Psoas muscle (tissue), 8 donors: ENCODE measurements at places on chromosomes 2 and 18. TPM values are rescaled to one million over a fixed set of nuclear protein-coding genes. Genes with fewer than 3 reads are reported as not detected.

The RAD51AP2 gene
- not detected for total RNA-seq

GRCh38 chr2:37549598-37549997 is 121.8 kb downstream of the CDC42EP3 start:
- no peaks in the 10 kb centered on the region for H3K27me3 ChIP-seq
- H3K27ac ChIP-seq = no peak overlapping the region
- H3K36me3 ChIP-seq = no peaks in the 10 kb centered on the region
- no peak overlapping the region for H3K4me3 ChIP-seq
- no peaks in the 10 kb centered on the region for H3K4me1 ChIP-seq

DNA sequence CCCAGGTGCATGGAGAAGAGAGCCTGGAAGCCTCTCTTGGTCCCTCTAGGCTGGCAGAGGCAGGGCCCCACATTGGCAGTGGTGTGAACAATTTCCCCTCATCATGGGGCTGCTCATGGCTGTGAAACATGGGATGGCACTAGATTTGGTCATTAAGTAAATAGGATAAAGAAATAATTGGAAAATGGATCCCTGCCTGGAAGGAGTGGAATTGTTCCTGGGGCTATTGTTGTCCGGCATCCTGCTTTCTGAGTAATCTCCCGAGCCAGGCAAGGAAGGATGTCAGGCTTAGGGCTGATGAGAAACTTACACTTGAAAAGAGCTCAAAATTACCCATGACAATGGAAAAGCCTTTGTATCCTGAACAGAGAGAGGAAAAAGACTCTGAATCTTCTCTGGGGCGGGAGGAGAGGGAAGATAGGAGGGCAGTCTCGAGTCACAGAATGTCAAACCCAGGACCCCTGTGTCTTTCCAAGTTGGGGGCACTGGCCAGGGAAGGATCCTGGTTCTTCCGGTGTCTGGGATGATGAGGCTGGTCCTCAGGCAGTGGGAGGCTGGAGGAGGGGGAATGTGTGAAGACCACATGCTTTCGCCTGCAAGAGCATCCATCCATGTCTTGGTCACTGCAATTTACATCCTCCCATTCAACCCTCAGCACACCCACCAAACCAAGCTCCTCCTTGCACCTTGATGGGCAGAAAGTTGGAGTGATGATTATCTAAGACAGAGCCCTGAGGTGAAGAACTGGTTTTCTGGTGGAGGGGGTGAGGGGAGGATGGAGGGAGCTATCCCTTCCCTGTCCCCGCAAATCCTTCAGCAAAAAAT is 27.1 kb upstream of the STEAP3 start:
- no peaks in the 10 kb centered on the region for H3K36me3 ChIP-seq
- H3K27me3 ChIP-seq = peaks cover 2% of the 10 kb centered on the region
- DNase-seq = no peak
- H3K4me3 ChIP-seq = no peak overlapping the region
- no peaks in the 10 kb centered on the region for H3K4me1 ChIP-seq

The SLC4A5 gene
- total RNA-seq = 1.8 TPM

DNA sequence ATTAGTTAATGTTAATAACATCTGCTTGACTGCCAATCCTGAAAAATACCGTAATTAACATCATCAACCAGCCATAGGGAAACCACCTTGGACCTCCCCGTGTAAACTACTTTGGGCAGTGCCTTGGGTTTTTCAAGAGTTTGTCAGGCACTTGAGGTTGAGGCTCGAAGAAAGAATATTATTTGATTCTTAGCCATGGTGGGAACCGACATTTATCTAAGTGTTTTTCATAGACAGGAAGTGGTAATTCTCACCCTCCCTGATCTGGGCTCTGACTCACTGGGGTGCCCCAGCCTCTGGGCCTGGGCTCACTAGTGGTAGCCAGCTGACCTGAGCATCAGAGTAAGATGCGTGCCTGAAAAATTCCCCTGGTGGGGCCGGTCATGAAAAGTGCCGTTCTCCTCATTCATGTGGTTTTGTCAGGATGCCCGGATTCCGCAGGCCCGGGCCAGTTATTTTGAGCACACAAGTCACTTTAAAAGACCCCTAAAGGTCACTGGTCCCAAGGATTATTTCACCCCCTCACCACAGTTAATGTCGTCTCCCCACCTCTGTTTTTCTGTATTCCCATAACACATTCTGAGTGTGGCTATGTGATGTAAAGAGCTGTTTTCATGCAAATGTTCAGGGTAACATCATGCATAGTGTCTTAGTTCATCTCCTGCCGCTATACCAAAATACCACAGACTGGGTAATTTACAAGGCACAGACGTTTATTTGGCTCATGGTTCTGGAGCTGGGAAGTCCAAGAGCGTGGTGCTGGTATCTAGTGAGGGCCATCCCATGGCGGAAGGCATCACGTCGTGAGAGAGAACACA is 21.6 kb upstream of the SPATA3 start:
- no peak overlapping the region for H3K4me3 ChIP-seq
- no peaks in the 10 kb centered on the region for H3K36me3 ChIP-seq
- H3K4me1 ChIP-seq = no peaks in the 10 kb centered on the region
- H3K27ac ChIP-seq = no peak overlapping the region
- DNase-seq = no peak

The ANO7 gene
- 1.8 TPM for total RNA-seq

The HNRNPLL gene
- 21.3 TPM for total RNA-seq

The METTL21A gene
- total RNA-seq = 7.8 TPM

DNA sequence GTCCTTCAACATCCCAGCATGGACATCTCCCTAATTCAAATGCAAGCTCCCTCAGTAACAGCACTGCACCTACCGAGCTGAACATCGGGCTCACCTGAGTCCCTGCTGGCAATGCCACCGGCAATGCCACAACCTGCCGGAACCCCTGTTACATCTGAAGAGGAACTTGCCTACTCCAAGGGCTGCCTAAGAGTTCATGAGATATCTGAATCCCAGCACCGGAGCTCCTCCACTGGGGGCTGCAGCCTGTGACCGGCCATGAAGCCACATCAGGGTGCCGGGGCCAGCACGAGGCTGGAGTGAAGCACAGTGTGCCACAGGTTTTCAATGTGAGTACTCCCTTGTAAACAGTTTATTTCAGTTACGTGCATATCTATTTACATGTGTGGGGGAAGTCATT is 152.9 kb downstream of the EIPR1 start:
- H3K27ac ChIP-seq = no peak overlapping the region
- no peaks in the 10 kb centered on the region for H3K36me3 ChIP-seq
- DNase-seq = no peak
- H3K27me3 ChIP-seq = no peaks in the 10 kb centered on the region
- H3K4me3 ChIP-seq = no peak overlapping the region

The HNMT gene
- total RNA-seq = 5.4 TPM

GRCh38 chr18:69617888-69618287 is 217.2 kb downstream of the DOK6 start:
- DNase-seq = no peak
- H3K27ac ChIP-seq = no peak overlapping the region
- no peaks in the 10 kb centered on the region for H3K36me3 ChIP-seq
- H3K4me1 ChIP-seq = no peaks in the 10 kb centered on the region
- no peaks in the 10 kb centered on the region for H3K27me3 ChIP-seq

DNA sequence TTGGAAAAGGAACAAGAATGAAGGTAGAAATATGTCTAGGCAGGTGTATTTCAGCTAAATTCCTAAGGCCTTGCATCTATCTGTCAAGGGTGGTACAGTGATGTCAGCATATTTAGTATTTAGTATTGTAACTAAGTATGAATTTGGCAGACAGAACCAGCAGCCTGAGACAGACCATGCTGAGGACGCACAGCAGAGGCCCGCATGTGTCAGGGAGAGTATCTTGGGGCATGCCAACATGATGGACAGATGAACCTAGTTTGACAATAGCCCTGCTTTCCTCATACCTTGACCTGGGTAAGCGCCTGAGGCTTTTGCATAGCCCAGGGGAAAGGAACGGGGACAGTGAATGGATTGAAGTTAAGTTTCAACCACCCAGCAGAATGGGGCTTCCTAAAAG is 33.8 kb upstream of the OSR1 start:
- H3K27me3 ChIP-seq = no peaks in the 10 kb centered on the region
- no peaks in the 10 kb centered on the region for H3K36me3 ChIP-seq
- DNase-seq = no peak
- H3K27ac ChIP-seq = no peak overlapping the region
- H3K4me1 ChIP-seq = no peaks in the 10 kb centered on the region

The ABCA12 gene
- total RNA-seq = not detected

DNA sequence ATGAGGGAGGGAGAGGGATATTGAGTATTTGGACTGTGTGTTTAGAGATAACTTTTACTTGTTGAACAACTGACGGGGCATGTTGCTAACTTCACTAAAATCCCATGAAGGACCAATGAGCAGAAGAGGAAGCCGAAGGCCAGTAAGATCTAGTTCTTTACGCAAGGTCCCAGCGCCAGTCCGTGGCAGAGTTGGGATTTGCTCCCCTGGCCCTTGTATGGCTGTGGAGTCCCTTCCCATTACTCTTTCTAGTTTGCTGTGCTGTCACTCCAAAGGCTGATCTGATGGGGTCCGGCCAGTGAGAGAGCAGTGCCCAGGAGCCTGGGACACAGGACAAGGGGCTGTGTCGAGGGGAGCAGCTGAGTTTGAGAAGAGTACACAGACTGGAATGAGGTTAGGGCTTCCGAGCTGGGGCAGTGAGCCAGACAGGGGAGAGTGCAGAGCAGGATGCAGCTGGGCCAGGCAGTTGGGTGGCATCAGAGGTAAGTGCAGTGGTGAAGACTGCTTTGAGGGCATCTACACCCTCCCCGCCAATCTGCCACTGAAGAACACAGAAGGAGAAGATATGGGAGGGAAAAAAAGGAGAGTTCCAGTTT is 692.9 kb upstream of the HS6ST1 start:
- H3K4me3 ChIP-seq = no peak overlapping the region
- no peak overlapping the region for H3K27ac ChIP-seq
- DNase-seq = no peak

- H3K27me3 ChIP-seq = no peaks in the 10 kb centered on the region
- H3K4me3 ChIP-seq = no peak overlapping the region
- no peak for DNase-seq
- no peaks in the 10 kb centered on the region for H3K4me1 ChIP-seq
Observed at GRCh38 chr2:62340994-62341484, 145.1 kb downstream of the B3GNT2 start.

DNA sequence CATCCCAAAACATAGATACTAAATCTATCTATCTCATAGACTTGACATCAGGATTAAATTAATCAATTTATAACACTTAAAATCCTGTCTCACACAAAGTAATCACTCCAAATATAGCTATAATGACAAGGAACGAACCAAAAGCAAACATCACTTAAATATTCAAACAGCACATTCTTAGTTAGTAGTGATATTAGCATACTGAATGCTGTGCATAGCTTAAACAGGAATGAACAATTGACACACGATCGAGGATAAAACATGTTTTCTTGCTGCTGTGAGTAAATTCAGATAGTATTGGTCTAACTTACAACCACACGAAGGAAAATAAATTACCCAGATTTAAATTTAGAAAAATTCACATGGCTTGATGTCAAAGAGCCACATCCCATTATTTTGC is 58.9 kb upstream of the SNTG2 start:
- no peak for DNase-seq
- no peak overlapping the region for H3K4me3 ChIP-seq
- H3K36me3 ChIP-seq = no peaks in the 10 kb centered on the region
- H3K27ac ChIP-seq = no peak overlapping the region

- H3K27me3 ChIP-seq = no peaks in the 10 kb centered on the region
- no peaks in the 10 kb centered on the region for H3K4me1 ChIP-seq
- no peak overlapping the region for H3K4me3 ChIP-seq
- H3K36me3 ChIP-seq = no peaks in the 10 kb centered on the region
- H3K27ac ChIP-seq = no peak overlapping the region
- no peak for DNase-seq
Observed at GRCh38 chr18:54872681-54873080, 44.4 kb downstream of the RAB27B start.

DNA sequence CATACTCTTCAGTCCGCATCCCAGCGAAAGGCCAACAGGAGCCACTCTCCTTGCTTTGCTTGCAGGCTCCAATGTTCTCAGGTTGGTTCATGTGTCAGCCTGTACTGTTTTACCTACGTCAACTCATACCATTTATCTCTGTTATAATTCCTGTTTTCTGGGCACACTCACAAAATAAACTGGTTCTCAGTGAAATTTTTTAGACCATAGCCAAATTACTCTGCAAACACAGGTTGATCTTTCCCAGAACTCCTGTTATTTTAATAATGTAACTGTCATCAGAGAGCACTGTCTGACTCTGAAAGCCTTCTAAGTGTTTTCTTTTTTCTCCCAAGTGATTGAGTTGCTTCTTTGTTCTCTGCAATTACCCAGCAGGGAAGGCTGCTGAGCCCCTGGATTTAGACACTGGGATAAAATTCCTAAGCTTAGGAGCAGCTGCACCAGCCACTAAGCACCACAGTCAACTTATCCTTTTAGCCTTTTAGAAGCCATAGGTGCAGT is 111.6 kb upstream of the PIEZO2 start:
- no peak overlapping the region for H3K4me3 ChIP-seq
- H3K36me3 ChIP-seq = no peaks in the 10 kb centered on the region
- no peaks in the 10 kb centered on the region for H3K27me3 ChIP-seq
- no peak for DNase-seq

The LONRF2 gene
- total RNA-seq = 11.5 TPM

- no peaks in the 10 kb centered on the region for H3K36me3 ChIP-seq
- H3K4me3 ChIP-seq = no peak overlapping the region
- peak overlapping the region; percentile 14 for H3K27ac ChIP-seq
Observed at GRCh38 chr2:101081375-101081907, 69.7 kb downstream of the TBC1D8 start.

- no peaks in the 10 kb centered on the region for H3K27me3 ChIP-seq
- DNase-seq = no peak
- no peak overlapping the region for H3K27ac ChIP-seq
- no peaks in the 10 kb centered on the region for H3K36me3 ChIP-seq
Observed at GRCh38 chr2:189899101-189899500, 114.9 kb downstream of the PMS1 start.

- H3K27me3 ChIP-seq = no peaks in the 10 kb centered on the region
- no peaks in the 10 kb centered on the region for H3K36me3 ChIP-seq
- H3K27ac ChIP-seq = no peak overlapping the region
- H3K4me1 ChIP-seq = no peaks in the 10 kb centered on the region
- DNase-seq = no peak
Observed at GRCh38 chr2:42195559-42195958, 26.4 kb downstream of the EML4 start.

DNA sequence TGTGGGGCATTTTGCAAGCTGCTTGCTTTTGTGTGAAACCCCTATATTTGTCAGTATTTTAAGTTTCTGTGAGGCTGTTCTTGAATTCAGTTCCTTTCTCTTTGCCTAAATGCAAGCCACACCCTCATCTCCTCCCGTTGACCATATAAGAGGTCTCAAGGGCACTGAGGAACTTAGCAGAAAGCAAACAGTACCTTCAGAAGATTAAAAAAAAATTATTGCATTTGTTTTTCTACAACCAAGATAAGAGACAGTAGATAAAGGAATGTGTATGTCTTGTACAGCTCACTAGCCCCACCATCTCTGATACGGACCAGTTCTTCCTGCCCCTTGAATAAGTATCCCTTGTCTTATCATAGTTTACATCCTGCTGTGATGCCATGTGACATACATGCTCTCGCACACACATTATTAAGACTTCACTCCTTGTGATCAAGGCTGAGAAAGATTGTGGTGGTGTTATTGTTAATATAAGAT is 64.2 kb downstream of the NPAS2 start:
- H3K27ac ChIP-seq = no peak overlapping the region
- no peaks in the 10 kb centered on the region for H3K36me3 ChIP-seq
- no peak overlapping the region for H3K4me3 ChIP-seq
- DNase-seq = no peak
- H3K4me1 ChIP-seq = peaks cover 14% of the 10 kb centered on the region
